Anterior cingulate cortex (tissue), 58 donors: ENCODE measurements at places on chromosomes 2 and 18.

DNA sequence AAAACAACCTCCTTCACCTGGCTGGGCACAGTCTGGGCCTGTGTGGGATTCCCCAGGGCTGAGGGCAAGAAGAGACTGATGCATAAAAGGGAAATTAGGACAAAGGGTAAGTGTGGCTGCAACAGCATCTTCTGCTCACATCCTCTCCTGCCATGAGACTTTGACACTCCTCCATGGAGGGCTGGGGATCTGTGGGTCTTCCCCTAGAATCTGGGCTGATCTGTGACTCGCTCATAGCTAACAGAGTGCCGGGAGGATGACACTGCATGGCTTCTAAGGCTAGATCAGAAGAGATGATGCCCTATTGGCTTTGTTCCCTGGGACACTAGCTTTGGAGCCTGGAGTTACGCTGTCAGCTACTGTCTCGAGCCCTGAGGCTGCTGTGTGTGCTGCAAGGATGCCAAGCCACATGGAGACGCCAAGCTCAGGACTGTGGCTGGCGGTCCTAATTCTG, 24.3 kb downstream of the MOCOS start:
- no peak for DNase-seq

DNA sequence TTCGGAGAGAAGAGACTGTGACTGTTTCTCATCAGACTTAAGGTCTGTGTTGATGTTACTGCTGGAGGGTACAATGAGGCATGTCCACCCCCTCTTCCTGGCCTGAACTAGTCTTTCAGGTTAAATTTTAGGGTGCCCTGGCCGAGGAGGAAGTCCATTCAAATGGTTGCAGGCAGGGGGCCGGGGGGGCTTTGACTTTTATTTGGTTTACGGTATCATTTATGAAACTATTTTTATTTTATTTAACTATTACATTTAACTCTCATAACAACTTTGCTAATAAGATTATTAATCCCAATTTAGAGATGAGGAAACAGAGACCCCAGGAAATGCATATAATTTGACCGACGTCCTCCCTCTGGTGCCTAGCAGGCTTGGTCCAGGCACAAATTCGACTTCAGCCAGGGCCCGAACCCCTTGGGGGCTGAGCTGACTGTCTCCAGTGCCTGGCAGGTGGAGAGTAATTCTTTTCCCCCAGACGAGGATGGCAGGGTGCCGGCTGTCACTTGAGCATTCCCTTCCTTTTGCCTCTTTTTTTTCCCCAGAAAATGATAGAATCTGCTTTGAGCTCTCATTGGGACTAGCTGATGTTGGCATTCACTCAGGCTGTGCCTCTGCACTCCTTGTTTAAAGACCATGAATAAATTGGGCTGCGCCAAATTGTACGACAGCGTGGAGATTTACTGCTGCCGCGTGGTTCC, 255.3 kb upstream of the SALL3 start:
- no peak for DNase-seq

GRCh38 chr2:190863946-190864345, 16.7 kb upstream of the GLS start:
- DNase-seq = no peak

- DNase-seq = no peak
Measured at GRCh38 chr18:79792988-79793355, 4.8 kb upstream of the KCNG2 start.

DNA sequence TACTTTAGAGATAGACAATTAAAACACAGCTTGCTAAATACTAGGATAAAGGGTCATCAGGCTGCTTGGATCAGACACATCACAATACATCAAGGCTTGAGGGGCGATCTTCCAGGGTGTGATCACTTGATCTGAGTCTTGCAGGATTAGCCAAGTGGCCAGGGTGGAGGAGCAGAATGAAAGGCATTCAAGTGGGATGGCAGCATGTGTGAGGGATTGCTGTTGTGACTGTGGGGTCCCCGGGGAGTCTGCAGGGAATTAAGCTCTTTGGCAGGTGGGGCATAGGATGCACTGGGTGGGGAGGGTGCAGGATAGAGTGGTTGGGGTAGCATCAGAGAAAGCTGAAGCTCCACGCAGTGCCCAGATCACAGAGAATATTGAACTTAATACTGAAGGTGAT, 58.0 kb upstream of the TMEM163 start:
- no peak for DNase-seq

DNA sequence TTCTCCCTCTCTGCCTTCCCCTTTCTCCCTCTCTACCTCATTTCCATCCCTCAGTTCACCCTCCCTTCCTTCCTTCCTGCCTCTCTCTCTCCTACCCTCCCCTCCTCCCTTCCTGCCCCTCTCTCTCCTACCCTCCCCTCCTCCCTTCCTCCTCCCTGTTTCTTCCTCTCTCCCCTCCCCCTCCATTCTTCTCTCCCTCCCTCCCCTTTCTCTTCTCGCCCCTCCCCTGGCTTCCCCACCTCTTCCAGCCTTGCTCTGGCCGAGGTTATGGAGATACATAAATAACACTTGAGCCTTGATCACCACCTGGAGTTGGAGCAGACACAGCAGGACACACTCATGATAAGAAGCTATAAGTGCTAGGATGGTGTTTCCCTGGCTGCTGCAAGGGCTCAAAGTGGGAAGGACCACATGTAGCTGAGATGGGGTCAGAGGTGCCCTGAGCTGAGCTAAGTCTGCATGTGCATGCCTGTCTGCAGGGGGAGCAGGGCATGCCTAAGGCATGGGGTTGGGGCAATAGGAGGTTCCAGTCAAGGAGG, 326.1 kb upstream of the HS6ST1 start:
- no peak for DNase-seq

- DNase-seq = no peak
Measured at GRCh38 chr2:84991404-84992160, 20.6 kb downstream of the KCMF1 start.

DNA sequence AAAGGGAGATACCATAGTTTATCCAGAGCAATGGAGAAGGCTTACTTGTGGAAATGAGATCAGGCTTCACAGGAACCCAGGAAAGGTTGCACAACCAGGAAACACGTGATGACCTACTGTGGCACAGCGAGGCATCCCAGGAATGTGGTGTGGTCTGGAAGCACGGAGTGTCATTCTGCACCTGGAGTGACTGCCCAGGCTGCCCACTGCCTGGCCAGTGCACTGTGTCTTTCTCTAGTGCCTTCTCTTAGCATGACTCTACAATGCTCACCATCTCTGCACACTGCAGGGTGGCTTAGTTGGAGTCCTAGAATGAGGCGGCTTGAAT, 48.9 kb downstream of the CHST9 start:
- no peak for DNase-seq

- DNase-seq = peak; percentile 50
Measured at GRCh38 chr2:56008661-56009431, 85.3 kb upstream of the EFEMP1 start.

GRCh38 chr2:238865015-238865719, 17.3 kb downstream of the TWIST2 start:
- DNase-seq = no peak

GRCh38 chr2:26068602-26069298, 34.9 kb downstream of the RAB10 start:
- no peak for DNase-seq

GRCh38 chr2:201108341-201108740, 7.6 kb upstream of the CFLAR start:
- DNase-seq = no peak

DNA sequence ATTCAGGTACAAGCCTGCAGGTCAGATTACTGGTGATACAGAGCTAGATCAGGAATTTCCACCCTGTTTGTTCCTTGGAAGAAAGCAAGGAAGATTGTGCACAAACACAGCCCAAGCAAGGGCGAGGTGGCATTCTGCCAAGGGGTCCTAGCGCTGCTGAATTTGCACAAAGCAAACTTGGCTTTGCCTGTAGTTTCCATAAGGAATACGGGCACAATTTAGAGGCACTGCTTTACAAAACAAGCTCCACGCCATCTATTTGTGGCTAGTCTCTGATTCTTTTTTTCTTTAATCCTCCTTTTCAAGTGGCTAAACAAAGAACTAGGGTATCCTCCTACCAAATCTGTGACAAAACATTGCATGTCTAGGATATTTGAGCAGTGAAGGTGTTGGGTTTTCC, 195.5 kb upstream of the ACVR2A start:
- DNase-seq = no peak

DNA sequence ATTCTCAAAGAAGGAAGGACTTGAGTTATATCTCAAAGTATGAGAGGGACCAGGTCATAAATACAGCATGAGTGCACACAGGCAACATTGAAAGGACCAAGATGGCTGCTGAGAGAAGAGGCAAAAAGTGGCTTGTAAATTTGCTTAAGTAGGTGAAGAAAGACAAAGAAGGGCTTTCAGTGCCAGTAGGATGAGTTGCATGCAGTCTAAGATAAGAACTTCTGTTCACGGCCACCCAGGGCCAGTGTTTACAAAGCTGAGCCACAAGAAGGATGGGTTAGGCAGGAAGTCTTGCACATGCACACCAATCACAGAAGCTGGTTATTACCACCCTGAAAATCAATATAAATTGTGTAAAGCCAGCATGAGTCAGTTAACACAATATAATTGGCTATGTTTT, 3.1 kb upstream of the ABCB11 start:
- DNase-seq = no peak

- no peak for DNase-seq
Measured at GRCh38 chr2:108217211-108217610, 22.6 kb upstream of the SULT1C3 start.

DNA sequence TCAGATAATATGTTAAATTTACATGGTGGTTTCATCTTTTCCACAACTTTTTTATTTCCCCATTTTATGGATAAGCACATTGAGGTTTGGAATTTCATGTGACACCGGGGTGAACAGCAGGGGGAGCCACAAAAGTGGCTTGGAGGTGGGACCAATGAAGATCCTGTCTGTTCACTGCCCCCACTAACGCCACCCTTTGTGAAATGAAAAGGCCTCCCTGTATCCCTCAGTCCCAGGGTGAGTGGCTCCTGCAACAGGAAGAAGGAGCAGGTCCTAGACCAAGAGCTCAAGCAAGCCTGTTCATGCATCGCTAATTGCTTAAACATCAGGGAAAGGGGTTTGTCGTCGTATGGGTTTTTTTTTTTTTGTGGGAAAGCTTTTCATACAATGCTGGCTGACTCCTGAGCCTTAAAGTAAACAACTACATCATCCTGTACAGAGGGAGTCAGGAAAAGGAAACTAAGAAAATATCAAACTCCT, 267.8 kb upstream of the EPAS1 start:
- no peak for DNase-seq

- no peak for DNase-seq
Measured at GRCh38 chr18:10284540-10285282, 169.7 kb upstream of the APCDD1 start.

GRCh38 chr18:4333043-4333442, 122.1 kb downstream of the DLGAP1 start:
- no peak for DNase-seq

- DNase-seq = no peak
Measured at GRCh38 chr2:227783404-227784138, 30.1 kb upstream of the CCL20 start.

DNA sequence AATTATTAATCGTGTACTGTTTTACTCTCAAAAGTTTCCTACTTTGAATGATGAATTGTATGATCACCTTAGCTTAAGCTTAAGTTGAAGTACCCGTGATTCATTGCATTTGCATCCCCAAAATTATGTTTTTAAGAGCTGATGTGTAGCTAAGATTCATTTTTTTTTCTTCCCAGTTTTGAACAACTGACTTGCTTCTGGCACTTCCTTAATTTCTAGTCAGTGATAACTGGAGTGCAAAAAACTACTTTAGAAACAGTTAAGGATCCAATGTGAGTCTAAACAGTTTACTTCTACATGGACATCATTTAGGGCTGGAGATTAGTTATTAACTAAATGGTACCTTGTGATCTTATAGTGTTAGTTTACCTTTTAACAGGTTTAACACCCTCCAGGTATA, 124.0 kb upstream of the CAVIN2 start:
- no peak for DNase-seq

GRCh38 chr18:77671456-77672167, 422.0 kb downstream of the GALR1 start:
- no peak for DNase-seq

DNA sequence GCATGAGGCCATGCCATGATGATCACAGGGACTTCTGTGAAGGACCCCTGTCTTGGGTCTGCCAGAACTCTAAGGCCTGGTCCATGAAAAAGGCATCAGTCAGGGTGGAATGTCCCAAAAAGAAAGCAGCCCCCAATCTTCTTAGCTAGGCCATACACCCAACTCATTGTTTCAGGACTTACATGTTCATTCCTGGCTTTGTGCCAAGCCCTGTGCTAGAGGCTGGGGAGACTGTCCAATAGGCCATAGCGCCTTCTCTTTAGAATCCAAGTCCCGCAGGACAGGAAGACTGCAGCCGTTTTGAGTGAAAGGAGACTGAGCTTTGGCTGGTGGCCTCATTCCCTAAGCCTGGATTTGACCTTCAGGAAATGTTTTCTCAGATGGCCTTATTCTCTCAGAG, 247.3 kb downstream of the PRKCE start:
- DNase-seq = no peak

- DNase-seq = no peak
Measured at GRCh38 chr2:157929871-157930667, 53.9 kb upstream of the ACVR1 start.

DNA sequence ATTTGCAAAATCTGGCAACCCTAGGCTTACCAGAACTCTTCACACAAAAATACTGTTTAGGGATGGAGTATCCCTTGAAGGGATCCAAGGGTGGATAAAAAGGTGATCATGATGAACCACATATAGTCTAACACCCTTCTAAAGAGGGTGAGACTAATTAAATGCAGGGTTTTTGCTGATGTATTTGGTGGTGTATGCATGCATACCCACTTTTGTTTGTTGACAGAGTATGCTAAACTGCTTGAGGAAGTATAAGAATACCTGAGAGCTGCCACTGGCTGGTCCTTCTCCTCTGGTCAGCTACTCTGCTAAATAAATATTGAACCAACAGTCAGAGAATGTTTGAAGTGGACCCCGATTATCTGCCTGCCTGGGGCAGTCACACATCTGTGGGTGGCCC, 34.2 kb downstream of the RAPGEF4 start:
- DNase-seq = no peak

- DNase-seq = no peak
Measured at GRCh38 chr2:113342650-113343049, 63.9 kb upstream of the PAX8 start.

DNA sequence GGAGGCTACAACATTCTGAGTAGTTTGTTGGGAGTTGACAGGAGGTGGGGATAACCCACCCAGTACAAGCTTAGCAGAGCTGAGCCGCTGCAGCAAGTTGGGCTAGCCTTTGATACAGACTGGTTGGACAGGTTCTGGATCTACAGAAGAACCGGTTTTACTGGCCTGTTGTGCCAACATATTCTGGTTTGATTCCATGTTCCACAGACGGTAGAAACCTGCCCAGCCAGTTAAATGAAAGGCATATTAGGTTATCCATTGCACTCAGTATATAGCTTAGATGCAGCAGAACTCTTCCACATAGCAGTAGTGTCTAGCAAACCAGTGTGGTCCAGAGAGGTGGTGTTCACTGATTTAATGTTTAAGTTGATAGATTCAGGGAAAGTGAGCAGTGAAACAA, 19.3 kb upstream of the RBBP8 start:
- no peak for DNase-seq

GRCh38 chr18:55302167-55302833, 285.7 kb downstream of the TCF4 start:
- DNase-seq = no peak
